ENCODE measurements at places on chromosomes 1 and 21. TPM values are rescaled to one million over a fixed set of nuclear protein-coding genes. Genes with fewer than 3 reads are reported as not detected.

GRCh38 chr1:38881487-38881886, at the start of gene GJA9:
GJA9 (minus strand) TSS chr1:38881587; CDS start chr1:38876098, 5,489 bp downstream.
- DNase-seq, result no peak

- no peak for DNase-seq
Observed at GRCh38 chr1:9473032-9473807, 66.0 kb upstream of the SLC25A33 start.

The TMOD4 gene
- not detected for total RNA-seq

DNA sequence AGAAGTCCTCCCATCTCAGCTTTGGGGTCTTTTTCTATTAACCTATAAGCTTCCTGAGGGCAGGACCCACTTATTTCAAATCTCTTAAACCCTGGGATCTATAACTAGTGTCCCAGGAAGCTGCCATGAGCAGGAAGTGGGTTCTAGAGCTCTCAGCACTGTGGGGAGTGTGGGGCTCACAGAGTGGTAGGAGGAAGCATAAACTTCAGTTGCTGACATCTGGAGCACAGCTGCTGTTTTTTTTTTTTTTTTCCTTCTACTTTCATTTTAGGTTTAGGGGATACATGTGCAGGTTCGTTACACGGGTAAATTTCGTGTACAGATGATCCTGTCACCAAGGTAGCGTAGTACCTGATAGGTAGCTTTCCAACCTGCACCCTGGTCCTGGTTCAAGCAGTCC, 59.3 kb downstream of the AK4 start:
- no peak for DNase-seq

DNA sequence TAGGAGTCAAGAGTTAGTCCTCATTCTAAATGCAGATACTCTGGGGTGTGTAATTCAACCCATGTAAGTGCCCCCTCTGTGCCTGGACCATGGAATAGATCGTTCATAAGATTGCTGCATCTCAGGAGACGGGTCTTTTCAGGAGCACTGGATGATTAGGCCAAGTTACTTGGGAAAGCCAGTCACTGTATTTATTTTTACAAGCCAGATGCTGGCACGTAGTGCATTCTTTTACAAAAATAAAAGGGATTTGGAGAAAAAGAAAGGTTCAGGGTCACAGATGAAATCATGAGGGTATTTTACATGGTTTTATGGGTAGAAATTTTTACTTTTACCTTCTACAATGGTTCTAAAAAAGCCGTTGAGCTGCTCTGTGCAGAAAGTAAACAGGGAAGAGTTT, 102.6 kb upstream of the UBE2U start:
- no peak for DNase-seq

The RNU1-3 gene
- total RNA-seq, result not detected

DNA sequence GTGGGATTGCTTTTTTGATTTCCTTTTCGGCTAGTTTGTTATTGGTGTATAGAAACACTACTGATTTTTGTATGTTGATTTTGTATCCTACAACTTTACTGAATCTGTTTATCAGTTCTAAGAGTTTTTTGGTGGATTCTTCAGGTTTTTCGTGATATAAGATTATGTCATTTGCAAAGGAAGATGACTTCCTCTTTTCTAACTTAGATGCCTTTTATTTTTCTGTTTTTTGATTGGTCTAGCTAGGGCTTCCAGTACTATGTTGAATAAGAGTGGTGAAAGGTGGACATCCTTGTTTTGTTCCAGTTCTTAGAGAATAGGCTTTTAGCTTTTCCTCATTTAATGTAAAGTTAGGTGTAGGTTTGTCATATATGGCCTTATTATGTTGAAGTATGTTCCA, 13.1 kb upstream of the NHLH2 start:
- no peak for DNase-seq

DNA sequence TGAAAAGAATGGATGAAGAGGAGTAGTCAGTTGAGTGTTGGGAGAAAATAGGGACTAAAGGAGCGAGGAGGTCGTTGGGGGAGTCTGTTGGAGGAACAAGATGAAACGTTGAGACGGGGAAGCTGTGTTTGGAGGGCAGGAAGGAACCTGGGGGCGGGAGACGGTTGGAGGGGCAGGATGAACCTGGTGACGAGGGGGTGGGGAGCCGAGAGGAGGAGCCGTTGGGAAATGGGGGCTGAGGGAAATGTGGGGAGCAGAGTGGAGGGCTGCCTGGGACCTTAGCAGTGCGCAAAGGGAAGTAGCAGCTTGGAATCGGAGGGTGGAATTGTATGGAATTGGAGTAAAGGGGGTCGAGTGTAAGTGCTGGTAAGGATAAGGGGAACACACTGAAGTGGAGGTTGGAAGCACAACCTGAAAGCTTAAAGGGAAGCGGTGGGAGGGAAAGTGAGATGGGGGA, 630 bp downstream of the MTF2 start:
- peak; percentile 47 for DNase-seq

The DIO1 gene
- not detected for total RNA-seq

DNA sequence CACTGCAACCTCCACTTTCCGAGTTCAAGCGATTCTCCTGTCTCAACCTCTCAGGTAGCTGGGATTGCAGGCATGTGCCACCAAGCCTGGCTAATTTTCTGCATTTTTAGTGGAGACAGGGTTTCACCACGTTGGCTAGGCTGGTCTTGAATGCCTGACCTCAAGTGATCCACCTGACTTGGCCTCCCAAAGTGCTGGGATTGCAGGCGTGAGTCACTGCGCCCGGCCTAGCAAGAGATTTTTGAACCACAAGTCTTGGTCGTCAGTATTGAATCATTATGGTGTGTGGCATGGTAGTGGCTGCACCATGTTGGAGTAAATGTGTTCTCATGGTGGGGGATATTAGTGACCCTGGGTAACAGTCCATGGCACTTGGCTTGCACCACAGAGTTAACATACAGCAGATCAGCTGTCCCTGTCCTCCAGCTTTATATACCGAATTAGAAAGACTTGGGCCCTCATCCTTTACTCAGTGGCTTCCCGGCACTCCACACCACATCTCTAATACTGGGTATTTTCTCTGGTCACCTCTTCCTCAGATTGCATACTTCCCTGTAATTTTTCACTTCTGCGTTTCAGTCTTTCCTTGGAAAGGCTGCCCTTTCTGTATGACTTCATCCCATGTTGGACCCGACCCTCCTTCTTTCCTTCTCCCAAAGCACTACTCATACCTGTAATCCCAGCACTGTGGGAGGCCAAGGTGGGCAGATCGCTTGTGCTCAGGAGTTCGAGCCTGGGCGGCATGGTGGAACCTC, 25.1 kb downstream of the AK4 start:
- no peak for DNase-seq

DNA sequence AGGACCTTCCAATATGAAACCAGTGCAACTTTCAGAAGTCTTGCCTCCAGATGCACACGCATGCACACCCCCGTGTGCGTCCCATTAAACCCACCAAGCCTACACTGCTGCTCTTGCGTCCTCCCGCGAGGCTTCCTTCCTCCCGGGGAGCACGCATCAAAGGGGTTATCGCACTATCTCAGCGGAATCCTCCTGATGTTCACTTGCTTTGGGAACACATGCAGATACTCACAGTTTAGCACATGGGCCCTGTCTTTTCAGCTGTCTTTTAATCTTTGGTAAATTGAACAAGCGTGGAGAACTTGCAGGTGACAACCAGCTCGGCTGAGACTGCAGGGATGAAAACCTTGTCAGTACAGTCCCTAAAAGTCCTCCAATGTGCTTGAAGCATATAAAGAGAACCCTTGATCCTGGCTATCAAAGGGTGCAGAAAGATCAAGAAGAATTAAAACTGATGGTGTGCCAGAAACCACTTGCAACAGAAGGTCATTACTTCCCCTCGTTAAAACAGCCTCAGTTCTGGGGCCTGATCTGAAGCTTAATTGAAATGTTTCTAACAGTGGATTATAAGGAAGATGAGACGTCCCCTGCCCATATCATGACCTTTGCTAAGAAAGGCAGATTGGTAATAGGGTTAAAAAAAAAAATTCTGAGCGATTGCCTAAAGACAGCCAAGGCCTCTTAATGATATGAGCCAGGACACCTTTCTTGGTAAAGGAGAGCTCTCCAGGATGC, 149.4 kb upstream of the LMO4 start:
- DNase-seq, result no peak

The RIMKLA gene
- total RNA-seq, result 0.37 TPM

DNA sequence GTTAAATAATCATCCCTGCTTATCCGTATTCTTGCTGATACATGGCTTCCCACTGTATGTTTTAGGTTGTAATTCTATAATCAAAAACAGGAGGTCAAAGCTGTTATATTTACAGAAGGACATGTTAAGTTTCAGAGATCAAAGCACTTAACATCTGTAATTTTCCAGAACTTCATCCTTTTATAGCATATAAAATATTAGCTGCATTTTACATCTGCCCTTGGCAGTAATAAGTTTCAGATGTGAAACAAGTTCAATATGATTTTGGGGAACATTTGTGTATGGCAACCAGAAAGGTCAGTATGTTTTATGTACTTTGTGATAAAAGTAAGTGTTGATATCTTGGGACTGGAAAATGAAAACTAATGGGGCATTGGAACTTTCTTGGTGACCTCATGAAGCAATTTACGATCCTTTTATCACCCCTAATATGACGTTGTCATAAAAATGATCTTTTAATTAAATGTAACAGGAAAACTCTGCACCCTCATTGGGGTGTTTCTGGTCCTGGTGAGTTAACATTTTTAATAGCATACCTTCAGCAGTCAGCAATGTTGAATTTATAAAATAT, 449.6 kb downstream of the GPATCH2 start:
- no peak for DNase-seq

DNA sequence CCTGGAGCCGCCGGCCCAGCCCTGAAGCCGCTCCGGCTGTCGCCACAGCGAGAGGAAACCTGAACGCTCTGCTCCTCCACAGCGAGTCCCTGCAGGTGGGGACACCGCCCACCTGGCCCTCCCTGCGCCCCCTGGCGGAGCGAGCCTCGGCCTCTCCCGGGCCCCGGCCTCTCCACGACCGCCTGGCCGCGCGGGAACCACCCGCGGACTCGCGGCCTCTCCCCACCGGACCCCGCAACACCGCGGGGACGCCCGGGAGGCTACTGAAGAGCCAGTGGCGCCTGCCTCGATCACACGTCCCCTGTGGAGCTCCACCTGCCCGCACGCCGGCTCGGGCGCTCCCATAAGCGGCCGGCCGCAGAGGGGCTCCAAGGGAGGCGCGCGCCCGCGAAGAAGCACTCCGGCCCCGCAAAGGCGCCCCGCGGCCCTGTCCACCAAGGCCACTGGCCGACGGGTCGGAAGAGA, 109.6 kb downstream of the KCNN3 start:
- peak; percentile 51 for DNase-seq

DNA sequence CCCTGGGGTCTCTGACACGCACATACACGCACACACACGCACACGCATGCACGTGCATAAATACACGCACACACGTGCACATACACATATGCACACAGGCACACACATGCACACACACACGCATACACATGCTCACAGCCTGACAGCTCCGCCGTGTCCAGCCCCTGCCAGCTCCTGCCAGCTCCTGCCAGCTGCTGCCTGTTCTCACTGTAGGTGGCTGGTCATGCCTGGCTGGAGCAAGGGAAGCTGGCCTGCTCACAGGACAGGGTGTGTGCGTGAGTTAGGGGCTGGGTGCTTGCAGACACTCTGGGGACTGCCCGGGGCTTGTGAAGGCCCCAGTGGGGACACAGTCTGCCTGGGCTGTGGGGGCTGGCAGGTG, 4.9 kb downstream of the PLCH2 start:
- DNase-seq, result no peak

GRCh38 chr1:243539636-243540035, 283.8 kb downstream of the SDCCAG8 start:
- DNase-seq, result no peak

GRCh38 chr1:52588535-52588934, 13.6 kb upstream of the GPX7 start:
- no peak for DNase-seq

DNA sequence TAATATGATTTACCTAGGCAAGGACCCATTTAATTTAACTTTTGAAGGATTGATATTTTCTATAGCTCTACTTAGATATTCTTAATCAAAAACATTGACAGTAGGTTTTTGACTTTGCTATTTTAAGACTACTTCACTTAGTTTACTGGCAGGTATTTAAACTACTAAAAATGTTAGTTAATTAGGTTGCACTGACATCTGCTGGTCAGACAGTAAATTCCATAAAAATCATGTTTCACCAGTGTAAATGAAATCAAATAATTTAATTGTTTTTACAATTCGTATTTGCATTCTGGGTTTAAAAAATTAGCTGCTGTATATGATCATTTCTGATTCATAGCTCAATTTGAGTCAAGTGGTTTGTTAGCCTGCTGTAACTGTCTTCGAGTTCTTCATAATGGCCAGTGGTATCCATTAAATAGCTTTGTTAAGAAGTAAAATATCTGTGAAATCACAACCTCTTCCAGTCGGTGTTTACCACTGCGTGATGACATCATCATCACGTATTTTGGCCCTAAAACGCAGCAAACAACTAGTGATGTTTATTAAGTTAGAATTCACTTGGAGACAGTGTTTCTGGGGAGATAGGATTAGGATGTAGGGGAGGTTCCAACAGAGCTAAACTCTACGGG, 26.2 kb downstream of the EXTL2 start:
- peak; percentile 39 for DNase-seq

The FAM3B gene
- total RNA-seq, result not detected

The NR0B2 gene
- not detected for total RNA-seq

DNA sequence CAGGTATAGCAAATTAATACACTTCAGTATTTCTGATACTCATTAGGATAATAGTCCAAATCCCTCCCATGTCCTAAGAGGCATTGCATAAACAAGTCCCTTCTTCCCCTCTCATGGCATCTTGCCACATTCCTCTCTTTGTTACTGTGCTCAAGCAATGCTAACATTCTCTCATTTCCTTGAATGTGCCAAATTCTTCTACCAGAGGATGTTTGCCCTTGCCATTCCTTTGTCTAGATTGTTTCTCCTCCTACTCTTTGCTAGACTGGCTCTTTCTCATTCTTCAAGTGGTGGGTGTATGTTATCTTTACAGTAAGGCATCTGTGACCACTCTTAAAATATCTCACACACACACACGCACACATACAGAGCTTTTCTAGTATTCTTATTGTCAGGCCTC, 621.0 kb upstream of the CXADR start:
- DNase-seq, result no peak

- no peak for DNase-seq
Observed at GRCh38 chr1:11981378-11982009, 1.2 kb downstream of the MFN2 start.

- DNase-seq, result no peak
Observed at GRCh38 chr1:234970401-234970730, 158.3 kb downstream of the TOMM20 start.

The AGO3 gene
- total RNA-seq, result 36.9 TPM

The BARHL2 gene
- 0.07 TPM for total RNA-seq

- DNase-seq, result no peak
Observed at GRCh38 chr21:46500224-46500861, 41.7 kb downstream of the DIP2A start.

The ICOSLG gene
- total RNA-seq, result not detected

GRCh38 chr1:92599184-92599583, 112.5 kb upstream of the GFI1 start:
- peak; percentile 12 for DNase-seq

- no peak for DNase-seq
Observed at GRCh38 chr1:61392409-61393242, 310.3 kb downstream of the NFIA start.
